ENCODE measurements at places on chromosomes 4 and X. TPM values are rescaled to one million over a fixed set of nuclear protein-coding genes. Genes with fewer than 3 reads are reported as not detected.

Gene CFI
- total RNA-seq, result 5.1 TPM

Gene SPOCK3
- total RNA-seq, result 84.4 TPM

Gene S100G
- total RNA-seq, result not detected

Gene ETDB
- total RNA-seq, result not detected
